Aorta (tissue), 5 donors: ENCODE measurements at places on chromosomes 1 and 21. TPM values are rescaled to one million over a fixed set of nuclear protein-coding genes. Genes with fewer than 3 reads are reported as not detected.

DNA sequence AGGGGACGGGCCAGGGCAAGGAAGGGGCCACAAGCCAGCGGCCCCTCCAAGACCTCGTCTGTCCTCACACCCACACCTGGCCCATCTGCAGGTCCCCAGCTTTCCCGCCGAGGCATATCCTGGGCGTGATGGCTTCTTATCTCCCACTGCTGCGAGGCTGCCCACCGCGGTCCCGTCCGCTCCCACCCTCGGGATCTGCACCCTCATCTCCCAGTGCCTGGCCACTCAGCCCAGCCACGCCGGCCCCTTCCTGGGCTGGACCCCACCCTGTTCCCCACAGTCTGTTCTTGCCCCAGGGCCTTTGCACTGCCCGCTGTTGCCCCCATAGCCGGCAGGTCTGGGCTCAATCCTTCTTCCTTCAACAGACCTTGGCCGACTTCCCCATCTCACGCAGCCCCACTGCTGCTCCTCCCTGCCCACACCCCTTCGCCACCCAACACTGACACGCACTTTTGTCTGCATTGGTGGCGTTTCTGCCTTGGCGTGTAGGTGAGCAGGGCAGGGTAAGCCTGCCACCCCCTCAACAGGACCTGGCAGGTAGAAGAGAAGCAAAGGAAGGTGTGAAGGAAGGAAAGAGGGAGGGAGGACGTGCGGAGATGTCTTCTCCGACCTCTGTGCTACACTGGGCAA, 4.4 kb upstream of the TTC34 start:
- DNase-seq = peak; percentile 78

The MYOM3 gene
- total RNA-seq = 0.78 TPM

The EMC1 gene
- 33.9 TPM for total RNA-seq

DNA sequence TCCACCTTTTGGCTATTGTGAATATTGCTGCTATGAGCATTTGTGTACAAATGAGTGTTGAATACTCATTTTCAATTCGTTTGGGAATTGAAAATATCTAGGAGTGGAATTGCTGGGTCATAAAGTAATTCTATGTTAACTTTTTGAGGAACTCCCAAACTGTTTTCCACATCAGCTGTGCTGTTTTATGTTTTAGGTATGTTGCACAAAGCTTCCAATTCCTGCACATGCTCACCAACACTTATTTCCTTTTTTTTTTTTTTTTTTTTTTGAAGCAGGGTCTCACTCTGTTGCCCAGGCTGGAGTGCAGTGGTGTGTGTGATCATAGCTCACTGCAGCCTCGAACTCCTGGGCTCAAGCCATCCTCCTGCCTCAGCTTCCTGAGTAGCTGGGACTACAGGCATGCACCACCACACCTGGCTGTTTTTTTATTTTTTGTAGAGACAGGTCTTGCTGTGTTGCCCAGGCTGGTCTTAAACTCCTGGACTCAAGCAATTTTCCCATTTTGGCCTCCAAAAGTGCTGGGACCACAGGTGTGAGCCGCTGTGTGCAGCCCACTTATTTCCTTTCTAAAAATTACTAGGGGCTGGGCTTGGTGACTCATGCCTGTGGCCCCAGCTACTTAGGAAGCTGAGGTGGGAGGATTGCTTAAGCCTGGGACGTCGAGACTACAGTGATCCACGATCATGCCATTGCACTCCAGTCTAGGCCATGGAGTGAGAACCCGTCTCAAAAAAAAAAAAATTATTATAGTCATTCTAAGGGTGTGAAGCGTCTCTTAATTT, 33.4 kb downstream of the TMCC2 start:
- no peak for DNase-seq

- DNase-seq = no peak
Observed at GRCh38 chr1:162285149-162285561, 91.5 kb downstream of the SPATA46 start.

The PAPPA2 gene
- 4.3 TPM for total RNA-seq

The CRP gene
- 0.32 TPM for total RNA-seq

GRCh38 chr1:163866564-163866963, 544.8 kb downstream of the NUF2 start:
- DNase-seq = no peak

DNA sequence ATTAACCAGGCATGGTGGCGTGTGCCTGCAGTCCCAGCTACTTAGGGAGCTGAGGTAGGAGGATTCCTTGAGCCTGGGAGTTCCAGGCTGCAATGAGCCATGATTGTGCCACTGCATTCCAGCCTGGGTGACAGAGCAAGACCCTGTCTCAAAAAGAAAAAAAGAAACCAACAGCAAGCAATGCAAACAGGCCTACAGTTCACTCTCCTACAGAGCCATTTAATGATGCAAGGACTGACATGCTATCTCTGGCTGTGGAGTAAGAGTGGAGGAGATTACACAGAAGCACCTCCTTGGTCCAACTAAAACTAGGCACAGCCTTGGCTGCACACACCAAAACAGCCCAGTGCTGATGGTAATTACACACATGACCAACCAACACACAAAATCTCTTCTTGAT, 127.5 kb upstream of the SOD1 start:
- no peak for DNase-seq

DNA sequence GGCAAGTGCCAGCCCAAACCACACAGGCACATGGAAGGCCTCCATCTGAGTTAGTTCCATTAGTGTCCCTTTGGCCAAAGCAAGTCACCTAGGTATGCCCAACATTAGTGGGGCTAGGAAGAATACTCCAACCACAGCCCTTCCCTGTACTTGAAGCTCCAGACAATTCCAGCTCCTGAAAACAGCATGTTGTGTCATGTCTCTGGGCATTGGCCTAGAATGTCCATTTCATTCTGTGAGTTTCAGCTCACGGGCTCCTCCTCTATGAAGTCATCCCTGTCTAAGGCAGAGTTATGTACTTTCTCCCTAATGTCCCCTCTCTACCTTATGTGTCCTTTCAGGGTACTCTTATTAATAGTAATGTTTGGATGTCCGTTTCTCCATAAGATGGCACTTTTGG, 96.5 kb upstream of the SPATA6 start:
- no peak for DNase-seq

The ATF3 gene
- 265 TPM for total RNA-seq

The PLA2G2A gene
- 2,513 TPM for total RNA-seq

The SPRR5 gene
- not detected for total RNA-seq

The FLG gene
- total RNA-seq = not detected

The C1orf115 gene
- 10.8 TPM for total RNA-seq

DNA sequence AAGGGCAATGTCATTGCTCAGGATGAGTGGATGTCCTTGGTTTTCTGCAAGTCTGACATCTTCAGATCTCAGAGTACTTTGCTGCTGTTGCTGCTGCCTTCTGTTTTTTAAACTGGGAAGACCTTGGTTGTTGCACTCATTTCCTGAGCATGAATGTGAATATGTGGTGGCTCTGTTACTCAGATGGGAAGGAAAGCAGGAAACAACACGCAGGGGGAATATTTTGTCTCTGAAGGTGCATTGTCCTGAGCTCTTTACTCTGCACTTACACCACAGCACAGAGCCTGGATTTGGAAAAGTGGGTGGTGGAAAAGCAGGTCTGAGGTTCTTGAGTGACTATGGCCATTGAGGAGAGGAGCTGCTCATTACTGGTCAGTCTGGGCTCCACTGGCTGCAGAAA, 36.3 kb downstream of the PTGFRN start:
- DNase-seq = no peak

The ARHGEF10L gene
- total RNA-seq = 190 TPM

GRCh38 chr1:17209430-17209829, 4.5 kb downstream of the PADI1 start:
- DNase-seq = no peak

The LIN28A gene
- total RNA-seq = not detected

GRCh38 chr1:211829343-211830054, 1.1 kb downstream of the LPGAT1 start:
- DNase-seq = no peak

GRCh38 chr1:33377756-33378155, 53.1 kb downstream of the PHC2 start:
- DNase-seq = no peak

The PGBD2 gene
- total RNA-seq = 6.7 TPM
